ENCODE measurements at places on chromosomes 1 and 21.

GRCh38 chr1:202871367-202871766 lies 17.6 kb downstream of the RABIF start:
- no peak for DNase-seq

DNA sequence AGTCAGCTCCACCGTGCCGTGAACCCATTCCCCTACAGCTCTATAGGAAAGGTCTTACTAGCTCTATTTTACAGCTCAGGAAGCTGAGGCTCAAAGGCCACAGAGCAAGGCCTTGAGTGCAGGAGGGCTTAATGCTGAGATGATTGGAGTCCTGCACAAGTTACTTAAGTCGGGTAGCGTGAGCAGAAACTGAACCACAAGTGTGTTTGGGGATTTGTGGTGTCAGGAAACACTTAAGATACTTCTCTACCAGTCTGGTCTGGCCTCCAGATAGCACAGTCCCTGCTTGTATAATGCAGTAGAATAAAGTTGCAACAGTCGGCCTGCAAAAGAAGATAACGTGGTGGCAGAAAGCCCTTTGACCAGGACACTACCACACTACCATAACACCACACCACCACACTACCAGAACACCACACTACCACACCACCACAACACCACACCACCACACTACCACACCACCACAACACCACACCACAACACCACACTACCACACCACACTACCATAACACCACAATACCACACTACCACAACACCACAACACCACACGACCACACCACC lies 118.1 kb downstream of the SPSB1 start:
- DNase-seq: no peak

DNA sequence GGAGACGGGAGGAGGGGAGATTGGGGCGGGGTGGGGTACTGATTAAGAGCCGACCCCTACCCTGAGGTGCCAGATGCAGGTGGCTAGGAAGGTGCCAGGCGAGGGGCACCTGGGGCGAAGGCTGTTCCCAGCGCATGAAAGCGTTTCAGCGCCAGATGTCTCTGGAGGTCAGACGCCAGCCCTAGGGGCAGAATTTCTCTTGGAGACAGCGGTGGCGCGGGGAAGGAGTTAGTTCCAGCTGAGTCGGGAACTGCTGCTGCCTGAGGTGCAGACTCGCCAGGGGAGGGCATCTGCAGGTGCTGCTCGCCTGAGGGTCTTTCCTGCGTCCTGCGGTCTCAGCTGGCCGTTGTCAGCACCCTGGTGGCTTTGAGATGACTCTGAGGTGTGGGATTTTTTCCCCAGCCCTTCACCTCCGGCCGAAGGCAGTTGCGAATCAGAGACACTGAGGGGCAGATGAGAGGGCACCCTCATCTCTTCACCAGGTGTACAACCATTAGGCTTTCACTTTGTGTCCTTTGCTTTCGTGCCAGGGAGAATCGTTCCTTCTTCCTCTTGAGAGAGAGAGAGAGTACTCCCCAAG lies 539 bp downstream of the CGN start:
- peak; percentile 14 for DNase-seq

DNA sequence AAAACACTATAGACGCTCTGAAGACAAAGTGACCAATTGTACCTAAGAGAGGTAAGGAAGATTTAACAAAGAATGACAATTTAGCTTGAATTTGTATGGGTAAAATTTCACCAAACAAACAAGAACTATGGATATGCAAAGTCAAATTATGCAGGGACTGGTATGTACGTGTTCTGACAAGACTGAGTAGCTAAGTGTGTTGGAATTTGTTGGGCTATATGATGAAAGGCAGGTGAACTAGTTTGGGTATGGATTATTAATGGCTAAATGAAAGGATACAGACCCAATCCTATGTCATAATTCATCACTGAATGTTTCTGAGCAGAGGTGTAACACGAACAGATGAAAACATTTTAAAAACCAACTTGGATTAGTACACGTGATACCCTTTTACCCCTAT lies 7.6 kb downstream of the DNTTIP2 start:
- no peak for DNase-seq

GRCh38 chr1:173529106-173529505 lies 52.0 kb downstream of the PRDX6 start:
- DNase-seq: no peak

DNA sequence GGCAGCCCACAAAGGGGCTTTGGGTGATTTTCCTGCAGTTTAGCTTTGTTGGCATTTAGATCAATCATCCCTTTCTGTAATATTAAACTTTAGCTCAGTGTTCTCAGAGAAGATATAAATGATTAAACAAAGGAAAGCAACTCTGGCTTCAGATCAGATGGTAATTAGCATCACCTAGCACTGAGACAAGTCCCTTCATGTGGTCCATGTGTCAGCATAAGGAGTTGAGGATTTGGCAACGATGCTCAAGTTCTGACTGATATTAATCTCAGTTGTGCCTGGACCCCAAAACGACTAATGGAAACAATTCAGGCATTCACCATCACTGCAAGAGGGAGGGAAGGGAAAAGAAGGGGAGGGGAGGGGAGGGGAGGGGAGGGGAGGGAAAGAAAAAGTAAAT lies 60.4 kb downstream of the SEC16B start:
- DNase-seq: no peak

GRCh38 chr1:97934491-97934890 lies 13.7 kb upstream of the DPYD start:
- DNase-seq: no peak
